ENCODE measurements at places on chromosomes 6 and 20.

DNA sequence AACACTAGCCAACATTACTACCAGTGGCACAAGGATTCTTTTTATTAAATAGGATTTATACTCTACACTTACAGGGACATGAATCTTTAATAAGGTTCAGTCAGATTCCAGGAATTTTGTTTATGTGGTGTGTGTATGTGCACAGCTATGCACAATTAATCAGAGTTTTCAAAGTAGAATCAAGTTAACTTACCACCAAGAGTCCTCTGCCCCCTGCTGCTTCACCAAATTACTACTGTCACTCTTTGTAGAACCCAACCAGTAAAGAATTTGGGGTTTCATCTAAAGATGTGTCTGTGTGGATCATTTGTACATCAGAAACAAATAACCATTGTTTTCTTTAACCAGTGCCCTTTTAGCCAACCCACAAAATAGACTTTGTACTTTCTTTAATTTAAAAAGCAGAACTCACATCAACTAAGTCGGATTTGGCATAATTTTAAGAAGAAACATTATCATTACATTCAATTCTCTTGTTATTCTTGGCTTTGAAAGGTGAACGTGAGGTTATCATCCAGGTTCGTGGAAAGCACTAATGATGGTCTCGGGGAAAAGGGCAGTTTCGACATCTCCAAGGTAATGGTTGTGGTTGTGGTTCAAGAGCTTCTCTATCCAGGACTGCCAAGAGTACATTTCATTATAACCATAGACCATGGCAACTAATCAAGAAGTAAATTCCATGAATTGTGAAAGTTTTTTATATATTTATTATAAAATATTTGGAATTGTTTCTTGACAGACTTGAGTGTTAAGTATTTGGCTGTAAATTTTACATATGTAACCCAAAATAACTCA lies 514.3 kb upstream of the ID4 start:
- DNase-seq = no peak

DNA sequence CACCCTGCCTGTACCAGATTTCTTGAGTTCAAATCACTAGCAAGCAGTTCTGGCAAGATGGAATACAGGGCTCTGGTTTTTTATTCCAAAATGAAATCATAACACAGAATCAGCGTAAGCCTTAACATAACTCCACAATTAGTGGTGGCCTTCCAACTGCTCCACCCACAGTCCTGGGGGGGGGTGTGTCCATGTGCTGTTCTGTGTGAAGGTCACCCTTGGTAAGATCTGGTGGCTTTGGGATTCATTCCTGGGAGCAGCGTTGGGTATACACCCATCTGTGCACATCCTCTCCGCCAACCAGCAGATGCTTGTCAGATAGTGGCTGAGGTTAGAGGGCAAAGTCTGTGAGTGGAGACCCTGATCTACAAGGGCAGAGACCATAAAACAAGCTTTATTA lies 49.9 kb upstream of the CD83 start:
- no peak for DNase-seq

DNA sequence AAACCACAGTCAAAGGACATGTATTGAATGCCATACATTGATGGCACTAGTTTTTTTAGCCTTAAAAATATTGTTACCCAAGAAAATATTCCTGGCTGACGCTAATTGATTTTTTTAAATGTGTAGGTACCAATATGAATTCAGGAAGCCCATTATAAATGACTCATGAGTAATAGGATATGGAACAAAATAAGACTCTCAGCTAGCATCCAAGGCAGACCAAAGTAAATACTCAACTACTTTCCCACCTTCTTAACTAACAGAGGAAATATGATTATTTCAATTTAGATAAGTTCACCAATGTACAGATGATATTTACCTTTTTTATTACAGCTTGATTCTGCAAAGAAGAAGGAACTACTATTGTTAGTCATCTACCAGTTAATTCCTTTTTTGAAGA lies 43.2 kb upstream of the TXNDC5 start:
- no peak for DNase-seq

DNA sequence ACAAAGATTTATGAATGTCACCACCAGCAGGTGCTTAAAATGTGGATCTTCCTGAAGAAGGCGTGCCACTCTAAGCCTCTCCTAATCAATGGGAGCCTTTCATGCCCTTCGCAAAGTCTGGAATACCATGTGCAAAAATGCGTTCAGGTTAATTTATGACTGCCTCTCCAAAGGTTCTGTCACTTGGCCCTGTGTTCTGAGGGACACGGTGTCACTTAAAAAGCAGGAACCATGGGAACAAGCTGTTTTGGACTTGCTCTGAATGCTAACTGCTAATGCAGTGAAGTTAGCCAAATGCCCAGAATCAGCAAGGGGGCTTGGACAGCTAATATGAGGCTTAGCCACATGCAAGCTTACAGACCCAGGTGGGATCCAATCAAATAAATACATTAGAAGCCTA lies 250.3 kb downstream of the TSHZ2 start:
- DNase-seq = no peak

GRCh38 chr20:5078399-5078958 lies 41.3 kb downstream of the PCNA start:
- no peak for DNase-seq

DNA sequence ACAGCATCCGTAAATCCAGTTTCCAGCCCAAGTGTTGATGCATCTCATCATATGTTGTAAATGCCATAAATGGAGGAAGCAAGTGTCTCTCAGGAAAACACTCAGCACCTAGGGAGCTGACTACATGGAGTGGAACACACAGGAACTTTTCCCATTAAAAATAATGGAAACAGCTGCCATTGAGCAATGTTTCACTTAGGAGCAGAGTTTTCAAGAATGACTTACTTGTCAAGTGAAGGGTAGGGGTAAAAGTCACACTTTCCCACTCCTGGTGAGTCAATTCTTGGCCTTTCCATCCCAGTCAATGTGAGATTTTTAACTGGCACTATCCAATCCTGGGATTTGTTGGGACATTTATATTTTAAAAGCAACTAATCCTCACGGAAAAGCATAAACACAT lies 119.4 kb upstream of the ASF1A start:
- DNase-seq = no peak

GRCh38 chr6:32128751-32129296 lies 778 bp upstream of the ATF6B start:
- no peak for DNase-seq

DNA sequence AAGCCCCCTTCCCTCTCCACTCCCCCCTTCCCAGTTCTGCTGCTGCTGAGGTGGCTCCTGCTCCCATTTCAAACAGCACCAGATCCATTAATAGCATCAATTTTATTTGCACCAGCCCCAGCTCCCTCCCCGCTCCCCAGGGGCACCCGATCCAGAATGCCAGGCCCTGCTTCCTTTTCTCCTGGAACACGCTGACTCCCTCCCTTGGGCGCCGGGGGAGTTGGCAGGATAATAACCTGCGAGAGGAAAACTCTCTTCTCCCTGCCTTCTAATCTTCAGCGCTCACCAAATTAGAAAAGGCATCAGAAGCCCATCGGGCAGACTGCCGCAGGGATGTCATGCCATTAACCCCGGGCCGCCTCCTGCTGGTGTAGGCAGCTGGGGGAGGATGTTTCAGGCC lies 77.8 kb downstream of the NCR2 start:
- DNase-seq = no peak

GRCh38 chr6:3102875-3103274 lies 15.6 kb upstream of the BPHL start:
- no peak for DNase-seq

- no peak for DNase-seq
Measured at GRCh38 chr6:56772737-56773184, 130.1 kb upstream of the DST start.

- DNase-seq = no peak
Measured at GRCh38 chr6:125944434-125944816, 12.1 kb upstream of the HINT3 start.

- no peak for DNase-seq
Measured at GRCh38 chr20:17916433-17916891, 52.1 kb downstream of the SNX5 start.

GRCh38 chr6:163416557-163417253 lies 2.2 kb downstream of the QKI start:
- DNase-seq = no peak
